Right ventricle myocardium superior (tissue), 1 donor: ENCODE measurements at places on chromosomes 16 and 17.

GRCh38 chr17:34173241-34173640, 81.8 kb upstream of the CCL2 start:
- no peak for DNase-seq

DNA sequence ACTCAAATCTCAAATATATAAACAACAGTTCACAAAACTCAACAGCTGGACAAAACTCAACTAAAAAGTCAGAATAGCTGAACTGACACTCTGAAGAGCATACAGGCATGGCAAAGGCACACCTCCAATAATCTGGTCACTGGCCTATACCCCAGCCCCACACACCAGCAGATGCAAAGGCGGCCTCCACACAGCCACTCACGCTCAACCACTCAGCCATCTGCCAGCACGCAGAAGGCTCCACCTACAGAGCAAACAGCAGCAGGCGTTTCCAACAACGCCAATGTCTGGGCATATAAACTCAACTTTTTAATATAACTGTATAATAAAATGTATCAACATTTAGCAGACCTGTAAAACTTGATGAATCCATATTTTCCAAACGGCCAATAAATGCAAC, 17.2 kb downstream of the USP7 start:
- DNase-seq, result no peak

- DNase-seq, result no peak
Observed at GRCh38 chr17:2898255-2898926, 102.2 kb downstream of the RAP1GAP2 start.

GRCh38 chr17:1322480-1322879, 43.0 kb downstream of the TRARG1 start:
- DNase-seq, result no peak

DNA sequence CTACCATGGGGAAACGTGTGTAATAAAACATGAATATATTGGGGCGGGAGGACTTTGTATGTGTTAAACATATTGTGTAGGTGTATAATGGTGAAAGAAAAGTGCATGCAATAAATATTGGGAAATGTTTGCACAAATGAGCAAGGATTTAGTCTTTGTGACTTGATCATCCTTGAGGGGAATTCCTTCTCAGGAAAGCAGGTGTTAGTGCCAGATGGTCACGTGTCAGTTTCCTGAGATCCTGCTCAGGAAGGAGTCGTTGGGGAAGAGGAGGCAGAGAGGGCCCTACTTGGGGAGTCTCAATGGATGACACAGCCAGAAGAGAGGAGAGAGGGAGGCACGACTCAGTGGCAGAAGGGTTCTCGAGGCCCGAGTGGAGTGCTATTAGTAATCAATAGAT, 53.2 kb downstream of the MSI2 start:
- no peak for DNase-seq

DNA sequence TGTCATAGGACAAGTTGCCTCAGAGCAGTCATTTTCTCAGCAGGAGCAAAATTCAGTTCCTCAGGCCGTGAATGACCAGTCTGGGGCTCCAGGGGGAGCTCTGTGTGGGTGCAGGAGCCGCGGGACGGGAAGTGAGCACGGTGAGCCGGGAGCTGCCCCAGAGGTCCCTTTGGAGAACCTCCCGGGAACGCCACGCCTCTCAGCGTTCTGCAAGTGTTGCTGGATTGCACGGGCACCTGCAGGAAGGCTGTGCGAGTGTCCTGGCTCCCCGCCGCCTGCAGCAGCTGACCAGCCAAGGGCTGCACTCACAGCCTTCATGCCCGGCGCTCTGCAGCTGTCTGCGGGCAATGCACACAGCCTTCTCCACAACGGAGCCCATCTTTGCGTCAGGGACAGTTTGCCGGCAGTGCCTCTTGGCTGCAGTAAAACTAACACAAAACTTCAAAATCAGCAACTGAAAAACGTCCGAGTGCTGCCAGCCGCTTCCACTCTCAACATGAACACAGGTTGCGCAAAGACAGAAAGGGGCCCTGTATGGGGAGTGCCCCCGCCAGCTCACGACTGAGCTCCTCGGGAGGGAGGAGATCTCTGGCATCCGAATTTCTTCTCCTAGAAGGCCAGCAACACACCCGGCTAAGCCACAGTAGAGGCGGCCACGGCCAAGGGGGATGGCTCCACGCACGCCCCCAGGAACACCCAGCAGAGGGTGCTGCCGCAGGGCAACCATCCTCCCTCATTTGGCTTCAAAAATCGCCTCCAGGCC, 16.0 kb downstream of the NDUFAF8 start:
- DNase-seq, result peak; percentile 92

DNA sequence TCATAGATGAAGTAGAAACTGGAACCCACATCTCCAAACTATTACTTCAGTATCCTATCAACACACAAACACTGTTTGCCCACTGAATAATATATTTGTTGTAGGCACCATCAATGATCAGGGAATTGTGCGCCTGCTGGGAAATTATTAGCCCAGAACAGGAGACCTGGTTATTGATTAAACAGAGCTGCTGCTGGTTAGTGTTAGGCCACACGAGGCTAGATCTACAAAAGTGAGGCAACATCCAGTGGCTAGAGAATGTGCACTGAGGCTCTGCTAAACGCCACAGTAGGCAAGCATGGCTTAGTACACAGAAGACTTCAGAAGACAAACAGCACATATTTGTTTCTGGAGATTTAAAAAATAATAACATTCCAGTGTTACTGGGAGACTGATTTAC, 11.0 kb downstream of the ABHD15 start:
- DNase-seq, result no peak

DNA sequence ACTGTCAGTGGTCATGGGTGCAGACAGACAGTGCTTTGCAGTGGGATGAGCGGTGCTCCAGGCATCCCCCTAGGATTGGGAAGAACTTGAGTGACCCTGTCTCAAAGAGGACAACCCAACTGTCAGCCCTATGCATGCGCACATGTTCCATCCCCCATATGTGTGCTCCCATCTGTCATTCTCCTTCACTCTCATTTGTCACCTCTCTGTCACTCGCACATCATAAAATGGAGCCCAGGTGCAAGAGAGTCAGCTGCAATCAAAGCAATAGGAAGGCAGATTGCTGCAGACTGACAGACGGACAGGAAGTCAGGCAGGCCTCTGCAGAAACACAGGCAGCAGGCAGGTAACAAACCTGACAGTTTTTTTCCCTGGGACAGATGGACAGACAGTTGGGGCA, 101.8 kb upstream of the CCL1 start:
- DNase-seq, result no peak

GRCh38 chr16:83720981-83721380, 86.8 kb upstream of the HSBP1 start:
- no peak for DNase-seq

DNA sequence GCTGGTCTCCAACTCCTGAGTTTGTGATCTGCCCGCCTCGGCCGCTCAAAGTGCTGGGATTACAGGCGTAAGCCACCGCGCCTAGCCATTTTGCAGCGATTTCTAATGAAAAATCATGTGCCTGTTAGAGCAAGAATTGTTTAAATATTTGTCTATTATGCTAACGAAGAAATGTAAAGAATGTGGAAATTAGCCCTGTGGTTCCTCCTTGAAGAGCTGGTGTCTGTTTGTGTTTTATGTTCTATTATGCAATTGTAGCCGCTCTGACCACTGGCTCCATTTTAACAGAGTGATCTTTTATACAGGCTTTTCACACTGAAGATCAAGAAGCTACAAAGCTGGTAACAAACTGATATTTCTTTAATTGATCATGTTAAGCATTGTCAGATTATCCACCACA, 217.3 kb downstream of the USP22 start:
- DNase-seq, result no peak

GRCh38 chr17:12256380-12256995, 235.8 kb downstream of the MAP2K4 start:
- no peak for DNase-seq

DNA sequence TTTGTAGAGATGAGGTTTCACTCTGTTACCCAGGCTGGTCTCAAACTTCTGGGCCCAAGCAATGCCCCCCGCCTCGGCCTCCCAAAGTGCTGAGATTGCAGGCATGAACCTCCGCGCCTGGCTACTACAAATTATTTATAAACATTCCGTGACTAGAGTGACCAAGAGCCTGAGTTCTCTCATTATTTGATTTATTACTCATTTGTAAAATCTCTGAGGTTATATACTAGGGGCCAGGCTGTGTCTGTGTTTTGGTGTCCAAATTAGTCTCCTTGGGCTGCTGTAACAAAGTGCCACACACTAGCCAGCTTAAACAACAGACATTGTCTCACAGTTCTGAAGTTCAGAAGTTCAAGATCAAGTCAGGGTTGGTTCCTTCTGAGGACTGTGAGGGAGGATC, 70.8 kb upstream of the ELAC2 start:
- no peak for DNase-seq

DNA sequence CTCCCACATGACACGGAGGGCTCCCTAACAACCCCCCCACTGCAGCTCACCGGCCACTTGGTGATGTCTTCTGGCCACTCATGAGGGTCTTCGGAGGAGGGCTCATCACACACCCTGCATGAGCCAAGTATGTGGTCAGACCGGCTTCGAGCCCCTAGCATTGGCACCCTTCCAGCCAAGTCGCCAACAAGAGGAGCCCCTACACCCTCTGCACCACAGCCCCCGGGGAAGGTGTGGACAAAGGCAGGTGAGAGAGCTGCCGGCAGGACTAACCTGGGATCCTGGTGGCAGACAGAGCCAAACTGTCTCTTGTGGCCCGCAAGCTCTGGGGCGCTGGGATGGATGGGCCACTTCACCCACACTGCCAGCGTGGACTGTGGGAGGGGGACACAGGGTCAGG, 6.5 kb downstream of the SNRNP25 start:
- no peak for DNase-seq

DNA sequence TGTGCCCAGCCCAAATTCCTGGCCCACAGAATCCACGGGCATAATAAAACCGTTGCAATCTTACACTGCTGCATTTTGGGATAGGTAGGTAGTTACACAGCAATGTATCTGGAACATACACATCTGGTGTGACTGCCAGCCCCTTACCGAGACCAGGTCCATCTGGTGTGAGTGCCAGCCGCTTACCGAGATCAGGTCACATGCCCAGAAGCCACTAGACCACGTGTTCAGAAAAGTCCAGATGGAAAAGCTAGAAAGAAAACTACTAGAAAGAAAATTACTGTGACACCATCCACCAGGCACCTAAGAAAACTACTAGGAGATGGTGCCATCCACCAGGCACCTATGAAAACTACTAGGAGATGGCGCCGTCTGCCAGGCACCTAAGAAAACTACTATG, 19.4 kb downstream of the PIK3R5 start:
- DNase-seq, result no peak

DNA sequence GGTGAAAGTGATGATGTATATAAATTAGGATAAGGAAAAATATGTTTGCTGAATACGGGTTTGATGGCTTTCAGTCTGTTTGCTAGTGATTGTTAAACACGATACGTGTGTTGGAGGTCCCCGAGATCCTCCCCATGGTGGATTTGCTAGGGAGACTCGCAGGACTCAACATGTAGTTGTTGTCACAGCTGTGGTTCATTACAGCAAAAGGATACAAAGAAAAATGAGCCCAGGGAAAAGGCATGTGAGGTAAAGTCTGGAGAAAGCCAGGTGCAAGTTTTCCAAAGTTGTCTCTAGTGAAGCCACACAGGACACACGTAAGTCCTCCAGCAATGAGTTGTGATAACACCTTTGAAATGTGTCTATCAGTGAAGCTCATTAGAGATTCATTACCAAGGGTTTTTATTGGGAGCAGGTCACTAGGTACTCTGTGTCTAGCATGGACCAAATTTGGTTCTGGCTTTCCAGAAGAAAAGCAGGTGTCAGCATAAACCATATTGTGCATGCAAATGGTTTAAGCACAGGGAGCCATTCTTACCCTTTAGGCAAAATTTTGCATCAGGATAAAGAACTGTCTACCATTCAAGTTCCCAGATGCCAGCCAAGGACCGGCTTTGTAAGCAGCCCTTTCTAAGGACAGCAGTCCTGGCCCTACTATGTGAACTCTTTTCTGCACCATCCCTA, 215.2 kb upstream of the WSCD1 start:
- no peak for DNase-seq

DNA sequence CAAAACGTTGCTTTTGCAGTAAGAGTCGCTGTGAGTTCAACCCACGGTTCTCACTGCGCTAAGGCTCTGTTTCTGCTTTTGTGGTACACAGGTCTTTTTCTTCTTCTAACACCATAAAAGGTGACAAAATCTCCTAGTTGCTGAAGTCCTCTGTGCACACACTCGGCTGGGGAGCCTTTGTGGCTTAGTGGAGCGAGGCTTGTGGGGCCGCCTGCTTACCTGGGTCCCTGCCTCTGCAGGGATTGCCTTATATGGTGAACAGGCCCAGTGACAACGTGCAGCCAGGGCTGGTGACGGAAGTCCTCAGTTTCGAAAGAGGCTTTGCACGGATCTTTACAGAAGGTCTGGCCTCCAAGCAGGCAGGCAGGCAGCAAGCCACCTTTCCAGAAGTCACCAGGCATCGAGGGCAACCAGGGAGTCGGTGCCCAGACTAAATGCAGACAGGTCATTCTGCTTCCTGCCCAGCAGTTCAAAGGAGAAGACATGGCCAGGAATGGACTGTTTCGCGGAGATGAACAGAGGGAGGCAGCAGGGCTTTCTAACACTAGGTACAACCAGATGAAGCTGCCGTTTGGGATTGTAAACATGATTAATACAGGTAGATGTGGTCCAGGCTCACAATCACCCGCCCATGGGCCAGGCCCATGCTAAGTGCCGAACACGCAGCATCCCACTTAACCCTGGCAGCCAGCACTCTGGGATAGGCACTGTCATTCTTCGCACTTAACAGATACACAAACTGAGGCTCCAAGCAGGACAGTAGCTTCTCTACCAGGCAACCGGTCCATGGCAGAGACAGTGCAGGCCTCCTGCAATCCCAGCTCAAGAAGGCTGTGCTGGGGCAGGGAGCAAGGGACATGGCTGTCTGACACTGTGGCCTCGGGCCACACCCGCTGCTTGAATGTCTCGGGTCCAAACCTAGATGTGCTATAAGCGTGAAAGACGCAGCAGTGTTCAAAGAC, 10.7 kb upstream of the MEAK7 start:
- peak; percentile 63 for DNase-seq

- no peak for DNase-seq
Observed at GRCh38 chr16:47392081-47392480, 68.8 kb downstream of the ITFG1 start.

DNA sequence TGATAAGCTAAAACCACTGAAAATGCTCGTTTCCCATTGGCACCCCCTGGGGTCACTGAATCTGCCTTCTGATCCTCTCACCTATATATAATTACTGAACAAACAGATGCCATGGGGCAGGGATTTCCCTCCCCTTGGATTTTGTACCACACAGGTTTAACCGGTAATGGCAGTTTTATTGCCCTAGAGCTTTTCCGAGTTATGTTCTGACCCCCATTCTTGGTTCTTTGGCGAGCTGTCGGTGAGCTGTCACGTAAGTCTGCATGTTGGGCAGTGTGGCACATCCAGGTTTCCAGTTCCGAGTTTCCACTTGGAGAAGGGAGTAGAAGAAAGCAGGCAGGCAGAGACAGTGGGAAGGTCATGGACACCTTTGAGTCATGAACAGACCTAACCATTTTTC, 7.1 kb downstream of the TMEM97 start:
- DNase-seq, result no peak
